DMS79 (cell line): ENCODE measurements at places on chromosomes 11 and 22.
A peak's percentile ranks its signal among the peaks of the same experiment; 100 is the strongest.

- DNase-seq: no peak
These were observed 102.0 kb downstream of the GRIK4 start for GRCh38 chr11:120613264-120614226.

GRCh38 chr11:15697437-15698236 is 582.9 kb downstream of the INSC start:
- DNase-seq: no peak

GRCh38 chr11:11243590-11244469 is 109.2 kb downstream of the CSNK2A3 start:
- no peak for DNase-seq

GRCh38 chr11:3094223-3094824 is 37.1 kb upstream of the CARS1 start:
- DNase-seq: no peak

GRCh38 chr22:43867839-43868635 is 5.7 kb upstream of the SULT4A1 start:
- DNase-seq: no peak

GRCh38 chr11:46388619-46389449 is 2.7 kb downstream of the CHRM4 start:
- DNase-seq: no peak

GRCh38 chr11:103055221-103055890 is 36.6 kb downstream of the DCUN1D5 start:
- DNase-seq: peak; percentile 2

DNA sequence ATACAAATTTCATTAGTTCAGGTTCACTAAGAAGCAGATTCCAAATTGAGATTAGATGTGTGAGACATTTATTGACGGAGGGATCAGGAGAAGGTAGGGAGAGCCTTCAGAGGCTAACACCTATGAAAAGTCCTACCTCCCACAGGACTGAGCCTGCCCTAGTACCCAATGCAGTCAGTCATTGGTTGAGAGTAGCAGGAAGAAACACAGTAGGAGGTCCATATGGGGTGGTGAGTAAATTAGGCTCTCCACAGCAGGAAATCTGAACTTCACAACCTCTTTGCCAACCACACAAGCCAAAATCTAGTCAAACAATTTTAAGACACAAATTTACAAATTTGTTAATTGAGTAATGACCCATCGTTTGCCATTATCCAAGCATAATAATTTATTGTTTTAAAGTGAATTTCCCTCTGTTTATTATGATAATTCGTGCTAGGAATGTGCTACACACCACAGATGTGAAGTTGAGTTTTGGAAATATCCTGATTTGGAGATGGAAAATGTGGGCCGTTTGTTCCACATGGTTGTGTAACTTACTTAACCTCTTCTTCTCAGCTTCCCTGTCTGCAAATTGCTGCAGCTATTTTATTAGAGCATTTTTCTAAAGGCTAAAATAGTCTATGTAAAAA is 542.1 kb downstream of the ETS1 start:
- no peak for DNase-seq

GRCh38 chr22:33851240-33851639 is 69.0 kb downstream of the LARGE1 start:
- DNase-seq: no peak

DNA sequence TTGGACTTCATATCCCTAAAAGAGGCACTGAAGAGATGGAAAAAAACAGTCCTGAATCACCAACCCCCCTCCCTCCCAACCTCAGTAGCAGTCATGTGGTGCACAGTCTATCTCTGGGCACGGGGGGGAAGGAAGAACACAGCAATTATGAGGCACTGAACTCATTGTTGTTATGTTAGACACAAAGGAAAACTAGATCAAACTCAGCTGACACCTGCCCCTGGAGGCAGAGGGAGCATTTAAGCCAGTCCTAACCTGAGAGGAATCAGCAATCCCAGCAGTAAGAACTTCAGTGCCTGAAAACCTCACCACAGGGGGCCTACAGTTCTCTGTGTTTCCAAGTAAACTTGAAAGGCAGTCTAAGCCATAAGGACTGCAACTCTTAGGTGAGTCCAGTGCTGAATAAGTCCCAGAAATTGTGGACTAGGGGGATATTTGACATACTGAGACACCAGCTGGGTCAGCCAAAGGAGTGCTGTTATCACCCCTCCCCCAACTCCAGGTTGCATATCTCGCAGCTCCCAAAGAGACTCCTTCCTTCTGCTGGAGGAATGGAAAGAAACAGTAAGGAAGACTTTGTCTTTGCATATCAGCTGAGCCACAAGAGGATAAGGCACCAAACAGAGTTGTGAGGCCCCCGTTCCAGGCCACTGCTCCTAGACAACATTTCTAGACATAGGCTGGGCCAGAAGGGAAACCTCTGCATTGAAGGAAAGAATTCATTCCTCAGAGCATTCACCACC is 72.5 kb downstream of the GLYATL1 start:
- no peak for DNase-seq

DNA sequence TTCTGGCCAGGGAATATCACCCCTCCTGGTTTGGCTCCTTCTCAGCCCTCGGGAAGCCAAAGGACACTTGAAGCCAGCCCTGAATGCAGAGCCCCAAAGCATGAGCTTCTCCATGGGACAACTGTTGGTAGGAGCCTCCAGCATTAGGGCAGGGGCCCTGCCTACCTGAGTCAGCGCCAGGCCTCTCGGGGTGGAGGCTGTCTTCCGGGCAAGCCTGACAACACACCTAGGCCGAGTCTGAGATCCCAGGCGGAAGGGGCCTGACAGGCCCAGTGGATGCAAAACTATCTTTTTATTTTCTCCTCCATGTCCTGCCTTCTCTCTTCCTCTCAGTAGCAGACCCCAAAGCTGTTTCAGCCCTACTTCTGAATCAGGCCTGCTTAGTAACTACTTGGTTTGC is 27.6 kb downstream of the RCOR2 start:
- no peak for DNase-seq

DNA sequence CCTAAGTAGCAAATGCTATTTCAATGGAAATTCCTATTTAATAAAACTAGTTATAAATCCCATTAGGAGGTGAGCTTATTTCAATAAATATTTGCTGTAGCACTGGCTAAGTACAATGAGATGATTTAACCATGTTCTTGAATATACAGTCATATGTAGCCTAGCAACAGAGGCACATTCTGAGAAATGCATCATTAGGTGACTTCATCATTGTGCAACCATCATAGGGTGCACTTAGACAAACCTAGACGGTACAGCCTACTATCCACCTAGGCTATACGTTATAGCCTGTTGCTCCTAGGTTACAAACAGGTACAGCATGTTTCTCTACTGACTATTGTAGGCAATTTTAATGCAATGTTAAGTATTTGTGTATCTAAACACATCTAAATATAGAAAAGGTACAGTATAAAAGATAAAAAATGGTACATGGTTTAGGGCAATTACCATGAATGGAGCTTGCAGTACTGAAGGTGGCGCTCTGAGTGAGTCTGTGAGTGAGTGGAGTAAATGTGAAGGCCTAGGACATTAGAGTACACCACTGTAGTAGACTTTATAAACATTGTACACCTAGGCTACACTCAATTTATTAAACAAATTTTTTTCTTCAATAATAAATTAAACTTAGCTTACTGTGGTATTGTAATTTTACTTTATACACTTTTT is 350.1 kb downstream of the CASP12 start:
- no peak for DNase-seq

DNA sequence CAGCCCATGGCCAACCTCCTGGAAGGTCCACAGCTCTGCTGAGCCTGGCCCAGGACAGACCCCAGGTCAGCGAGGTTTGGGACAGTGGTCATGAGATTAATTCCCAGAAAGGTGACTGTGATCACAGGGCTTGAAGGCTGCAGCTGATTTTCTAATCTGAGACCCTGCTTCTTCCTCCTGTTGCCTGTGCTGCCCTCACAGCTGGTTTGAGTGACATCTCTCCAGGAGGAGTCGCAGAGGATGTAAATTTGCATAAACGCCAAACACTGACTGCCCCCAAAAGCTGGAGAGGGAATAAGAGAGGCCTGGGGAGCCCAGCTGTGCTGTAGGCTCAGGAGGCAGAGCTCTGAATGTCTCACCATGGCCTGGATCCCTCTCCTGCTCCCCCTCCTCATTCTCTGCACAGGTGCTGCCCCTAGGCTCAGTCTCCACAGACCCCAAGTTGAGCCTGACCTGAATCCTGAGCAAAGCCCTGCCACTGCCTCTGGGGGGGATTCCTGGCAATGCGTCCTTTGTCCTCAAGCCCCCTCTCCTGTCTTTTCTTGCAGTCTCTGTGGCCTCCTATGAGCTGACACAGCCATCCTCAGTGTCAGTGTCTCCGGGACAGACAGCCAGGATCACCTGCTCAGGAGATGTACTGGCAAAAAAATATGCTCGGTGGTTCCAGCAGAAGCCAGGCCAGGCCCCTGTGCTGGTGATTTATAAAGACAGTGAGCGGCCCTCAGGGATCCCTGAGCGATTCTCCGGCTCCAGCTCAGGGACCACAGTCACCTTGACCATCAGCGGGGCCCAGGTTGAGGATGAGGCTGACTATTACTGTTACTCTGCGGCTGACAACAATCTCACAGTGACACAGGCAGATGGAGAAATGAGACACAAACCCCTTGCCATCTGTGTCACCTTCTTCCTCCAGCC is 23.8 kb downstream of the GGTLC2 start:
- DNase-seq: no peak

- DNase-seq: no peak
These were observed 99.8 kb downstream of the CTTN start for GRCh38 chr11:70498171-70498571.

GRCh38 chr11:1050581-1051355 is 14.2 kb upstream of the MUC6 start:
- peak; percentile 30 for DNase-seq

- DNase-seq: no peak
These were observed 7.4 kb downstream of the CLNS1A start for GRCh38 chr11:77630157-77630710.

DNA sequence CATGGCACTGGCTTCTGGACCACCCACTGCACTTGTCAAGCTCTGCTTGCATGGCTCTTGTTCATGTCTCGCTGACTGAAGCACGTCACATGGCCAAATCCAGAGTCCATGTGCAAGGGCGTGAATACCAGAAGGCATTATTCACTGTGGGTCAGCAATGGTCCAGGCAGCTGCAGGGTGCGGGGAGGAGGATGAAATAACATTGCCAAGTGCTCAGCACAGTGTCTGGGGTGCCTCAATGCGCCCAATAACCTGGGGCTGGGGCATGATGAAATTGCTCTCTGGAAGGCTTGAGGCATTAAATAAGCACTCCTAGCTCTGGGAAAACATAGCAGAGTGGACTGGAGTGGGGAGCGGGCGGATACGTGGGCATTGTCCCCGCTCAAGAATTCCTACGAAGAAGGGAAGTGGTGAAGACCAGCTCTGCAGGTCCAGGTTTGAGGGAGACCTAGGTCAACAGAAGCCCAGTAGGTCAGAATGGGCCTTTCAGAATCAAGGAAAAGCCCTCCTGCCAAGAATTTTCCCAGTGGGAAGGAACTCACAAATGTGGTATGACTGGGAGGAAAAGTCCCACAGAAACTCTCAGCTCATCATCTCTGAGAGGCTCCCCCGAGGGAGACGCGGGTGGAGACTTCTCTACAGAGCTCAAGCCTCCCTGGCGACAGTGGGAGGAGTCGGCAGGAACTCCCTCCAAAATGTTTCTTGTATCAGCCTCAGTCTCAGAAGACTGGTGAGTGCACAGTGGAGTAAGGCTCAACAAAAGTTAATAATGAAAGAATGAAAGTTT is 15.3 kb upstream of the ACCSL start:
- DNase-seq: no peak

- no peak for DNase-seq
These were observed 1.8 kb upstream of the CHADL start for GRCh38 chr22:41242396-41243117.

DNA sequence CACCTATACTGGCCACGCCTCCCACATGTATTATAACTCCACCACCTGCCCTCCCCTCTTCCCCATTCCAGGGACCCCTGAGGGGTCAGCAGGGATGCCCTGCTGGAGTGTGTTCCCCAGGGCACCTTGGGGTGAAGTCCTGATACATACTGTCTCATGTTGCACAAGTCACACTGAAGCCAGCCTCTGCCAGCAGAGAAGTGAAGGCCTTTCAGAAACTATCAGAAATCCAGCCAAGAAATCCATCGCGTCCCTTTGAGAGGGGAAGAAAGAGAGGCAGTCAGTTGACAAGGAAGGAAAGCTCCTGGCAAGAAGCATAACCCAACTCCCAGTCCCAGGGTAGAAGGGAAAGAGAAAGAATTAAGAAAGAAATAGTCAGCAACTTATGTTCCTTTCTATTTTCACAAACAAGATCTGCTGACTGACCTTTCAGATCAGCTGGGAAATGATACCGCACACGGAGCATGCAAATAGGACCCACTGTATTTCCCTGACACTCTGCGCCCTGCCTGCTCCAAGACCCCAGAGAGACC is 45.2 kb downstream of the SC5D start:
- no peak for DNase-seq

GRCh38 chr11:65110354-65110861 is 1.3 kb upstream of the TM7SF2 start:
- DNase-seq: peak; percentile 40

DNA sequence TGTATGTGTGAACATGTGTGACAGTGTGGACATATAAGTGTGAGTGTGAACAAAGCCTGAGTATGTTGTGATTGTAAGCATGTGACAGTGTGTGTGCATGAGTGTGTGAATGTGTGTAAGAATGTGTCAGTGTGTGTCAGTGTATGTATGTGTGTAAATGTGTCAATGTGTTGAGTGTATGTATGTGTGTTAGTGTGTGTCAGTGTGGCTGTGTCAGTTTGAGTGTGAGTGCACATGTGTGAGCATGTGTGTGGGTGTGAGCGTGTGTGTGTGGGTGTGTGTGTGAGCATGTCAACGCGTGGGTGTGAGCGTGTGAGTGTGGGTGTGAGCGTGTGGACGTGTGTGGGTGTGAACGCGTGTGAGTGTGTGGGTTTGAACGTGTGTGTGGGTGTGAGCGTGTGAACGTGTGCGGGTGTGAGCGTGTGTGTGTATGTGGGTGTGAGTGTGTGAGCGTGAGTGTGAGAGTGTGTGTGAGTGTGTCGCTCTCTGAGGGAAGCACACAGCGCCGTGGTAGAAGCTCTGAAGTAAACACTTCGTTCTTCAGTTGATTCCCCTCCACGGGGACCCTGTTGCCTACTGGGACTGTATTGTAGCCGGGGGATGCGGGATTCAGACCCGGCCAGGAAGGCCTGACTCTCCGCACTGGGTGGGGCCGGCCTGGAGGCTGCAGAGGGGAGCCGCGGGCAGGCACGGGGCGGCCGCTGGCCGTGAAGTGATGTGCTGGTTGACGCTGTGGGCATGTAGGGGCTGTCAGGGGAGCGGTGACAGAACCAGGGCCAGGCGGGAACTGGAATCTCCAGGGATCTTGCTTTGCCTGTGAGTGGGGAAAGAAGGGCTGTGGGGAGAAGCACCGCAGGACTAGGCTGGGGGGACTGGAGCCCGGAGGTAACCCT is 21.1 kb downstream of the RPS6KA4 start:
- no peak for DNase-seq

DNA sequence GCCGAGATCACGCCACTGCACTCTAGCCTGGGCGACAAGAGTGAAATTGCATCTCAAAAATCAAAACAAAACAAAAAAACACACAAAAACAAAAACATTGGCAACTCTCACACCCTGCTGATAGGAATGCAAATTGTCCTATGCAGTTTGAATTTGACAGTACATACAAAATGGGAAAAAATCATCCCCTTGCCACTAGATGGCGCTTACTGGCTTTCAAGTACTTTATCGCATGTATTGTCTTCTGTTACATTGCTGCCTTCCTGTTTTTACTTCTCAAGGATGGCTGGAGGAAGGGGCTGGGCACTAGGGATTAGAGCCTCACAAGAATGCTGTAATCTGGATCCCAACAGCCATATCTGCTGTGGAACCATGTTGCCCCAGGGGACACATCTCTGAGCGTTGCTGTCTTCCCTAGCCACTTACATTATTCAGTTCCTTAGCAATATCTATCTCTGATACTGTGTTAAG is 59.4 kb upstream of the A4GALT start:
- DNase-seq: peak; percentile 46
